ENCODE measurements at places on chromosomes 16 and 17.

DNA sequence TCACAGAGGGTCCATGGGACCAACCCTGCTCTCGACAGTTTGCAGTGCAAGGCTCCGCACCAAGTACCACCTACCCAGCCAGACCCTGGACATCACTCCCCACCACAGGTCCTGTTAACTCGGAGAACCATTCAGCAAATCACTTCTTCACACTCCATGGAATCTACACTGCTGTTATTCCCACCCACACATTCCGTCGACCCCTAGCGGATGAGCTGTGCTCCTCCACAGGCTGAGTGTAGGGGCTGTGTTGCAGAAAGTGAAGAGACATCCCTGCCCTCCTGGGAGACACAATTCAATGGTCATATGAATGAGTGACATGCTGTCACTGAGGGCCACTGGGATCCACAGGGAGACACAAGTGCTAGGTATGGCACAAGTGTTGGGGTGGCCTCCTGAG is 27.5 kb downstream of the MPG start:
- no peak for DNase-seq

- DNase-seq: no peak
These were observed 10.6 kb downstream of the CCDC102A start for GRCh38 chr16:57525761-57526160.

DNA sequence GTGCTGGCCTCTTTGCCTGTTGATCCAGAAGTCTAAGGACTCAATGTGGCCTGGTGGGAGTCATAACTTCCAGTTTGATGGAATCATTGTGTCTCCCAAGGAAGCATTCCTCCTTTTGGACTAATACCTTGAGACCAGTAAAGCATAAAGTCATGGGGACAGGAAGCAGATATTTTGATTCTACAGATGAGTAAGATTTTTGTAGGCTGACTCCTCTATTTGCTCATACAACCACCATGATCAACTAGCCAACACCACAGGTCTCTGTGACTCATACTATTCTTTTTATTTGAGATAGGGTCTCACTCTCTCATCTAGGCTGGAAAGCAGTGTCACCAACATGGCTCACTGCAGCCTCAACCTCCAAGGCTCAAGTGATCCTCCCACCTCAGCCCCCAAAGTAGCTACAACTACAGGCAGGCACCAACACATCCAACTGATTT is 6.2 kb downstream of the MT2A start:
- DNase-seq: peak; percentile 55

GRCh38 chr16:87974178-87974577 is 22.9 kb downstream of the BANP start:
- DNase-seq: no peak

DNA sequence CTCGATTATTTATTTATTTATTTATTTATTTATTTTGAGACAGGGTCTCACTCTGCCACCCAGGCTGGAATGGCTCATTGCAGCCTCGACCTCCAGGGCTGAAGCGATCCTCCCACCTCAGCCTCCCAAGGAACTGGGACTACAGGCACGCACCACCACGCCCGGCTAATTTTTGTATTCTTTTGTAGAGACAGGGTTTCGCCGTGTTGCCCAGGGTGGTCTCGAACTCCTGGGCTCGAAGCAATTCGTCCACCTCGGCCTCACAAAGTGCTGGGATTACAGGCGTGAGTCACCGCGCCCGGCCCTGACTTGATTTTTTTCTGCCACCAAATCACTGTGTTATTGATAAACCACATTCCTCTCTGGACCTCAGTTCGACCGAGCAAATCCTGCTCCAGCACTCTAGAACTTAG is 758 bp upstream of the RPL23A start:
- DNase-seq: no peak

GRCh38 chr16:68228652-68229051 is 7.3 kb downstream of the ESRP2 start:
- DNase-seq: no peak
